ENCODE measurements at places on chromosomes 2 and 18.

DNA sequence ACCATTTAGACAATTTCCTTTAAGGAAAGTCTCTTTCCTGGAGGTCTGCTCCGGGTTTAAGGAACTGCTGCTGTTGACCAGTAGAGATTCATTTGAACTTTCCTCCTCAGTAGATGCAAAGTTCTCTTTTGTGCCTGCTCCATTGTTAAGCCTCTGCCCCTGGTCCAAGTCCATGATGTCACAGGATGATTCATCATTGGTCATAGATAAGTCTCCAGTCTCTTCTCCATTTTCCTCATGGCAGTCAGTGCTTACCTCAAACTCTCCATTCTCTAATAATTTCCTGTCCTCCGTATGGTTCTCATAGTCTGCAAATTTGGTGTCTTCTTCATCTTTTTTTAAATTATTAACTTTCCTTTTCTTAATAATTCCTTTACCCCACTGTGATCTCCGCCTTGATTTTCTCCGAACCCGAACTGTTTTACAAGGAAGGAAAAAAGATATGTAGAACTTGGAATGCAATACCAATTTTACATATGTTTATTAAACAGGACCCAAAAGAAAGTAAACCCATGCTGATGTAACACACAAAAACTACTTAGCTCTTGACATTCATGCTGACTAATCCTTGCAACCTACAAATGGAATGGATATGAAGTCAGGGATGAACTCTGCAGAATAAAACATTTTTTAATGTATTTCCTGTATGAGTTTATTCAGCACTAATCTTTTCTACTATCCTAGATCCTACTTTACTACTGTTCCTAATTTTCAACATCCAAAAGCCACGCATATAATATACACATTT is 169.1 kb downstream of the ATAD2B start:
- DNase-seq = no peak

GRCh38 chr18:75066936-75067335 is 142.0 kb downstream of the PTGR3 start:
- no peak for DNase-seq

- DNase-seq = no peak
Observed at GRCh38 chr2:108228537-108228936, 11.2 kb upstream of the SULT1C3 start.

DNA sequence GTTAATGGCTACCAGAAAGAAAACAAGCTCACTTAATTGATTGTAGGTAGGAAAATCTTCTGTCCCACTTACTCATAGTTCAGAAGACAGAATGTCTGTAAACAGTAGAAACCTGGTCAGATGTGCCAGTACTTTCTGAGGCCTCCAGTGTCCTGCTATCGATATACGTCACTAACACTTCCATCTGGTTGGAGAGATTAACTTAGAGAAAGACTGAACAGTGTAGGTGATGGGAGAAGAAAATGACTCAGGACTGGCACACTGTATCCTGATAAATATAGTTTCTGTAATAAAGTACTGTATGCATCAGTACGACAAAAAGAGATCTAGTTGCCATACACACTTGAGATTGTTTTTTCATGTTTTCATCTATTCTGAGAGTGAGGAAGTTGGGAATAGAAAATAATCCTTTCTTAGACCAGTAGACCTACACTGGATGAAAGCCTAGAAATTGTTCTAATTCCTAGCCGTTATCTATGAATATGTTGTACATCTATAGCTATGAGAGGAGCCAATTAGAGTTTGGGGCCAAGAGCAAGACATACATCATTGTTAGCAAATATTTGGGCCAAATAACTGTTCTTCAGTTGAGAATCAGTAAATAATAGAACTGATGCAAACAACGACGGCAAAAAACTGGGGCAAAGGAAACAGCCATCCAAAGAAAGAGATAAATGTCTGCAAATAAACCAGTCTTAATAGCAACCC is 105.9 kb downstream of the NAT8 start:
- no peak for DNase-seq

- no peak for DNase-seq
Observed at GRCh38 chr18:11864471-11864870, 13.3 kb downstream of the CHMP1B start.

GRCh38 chr2:134932864-134933526 is 14.4 kb downstream of the CCNT2 start:
- DNase-seq = no peak

DNA sequence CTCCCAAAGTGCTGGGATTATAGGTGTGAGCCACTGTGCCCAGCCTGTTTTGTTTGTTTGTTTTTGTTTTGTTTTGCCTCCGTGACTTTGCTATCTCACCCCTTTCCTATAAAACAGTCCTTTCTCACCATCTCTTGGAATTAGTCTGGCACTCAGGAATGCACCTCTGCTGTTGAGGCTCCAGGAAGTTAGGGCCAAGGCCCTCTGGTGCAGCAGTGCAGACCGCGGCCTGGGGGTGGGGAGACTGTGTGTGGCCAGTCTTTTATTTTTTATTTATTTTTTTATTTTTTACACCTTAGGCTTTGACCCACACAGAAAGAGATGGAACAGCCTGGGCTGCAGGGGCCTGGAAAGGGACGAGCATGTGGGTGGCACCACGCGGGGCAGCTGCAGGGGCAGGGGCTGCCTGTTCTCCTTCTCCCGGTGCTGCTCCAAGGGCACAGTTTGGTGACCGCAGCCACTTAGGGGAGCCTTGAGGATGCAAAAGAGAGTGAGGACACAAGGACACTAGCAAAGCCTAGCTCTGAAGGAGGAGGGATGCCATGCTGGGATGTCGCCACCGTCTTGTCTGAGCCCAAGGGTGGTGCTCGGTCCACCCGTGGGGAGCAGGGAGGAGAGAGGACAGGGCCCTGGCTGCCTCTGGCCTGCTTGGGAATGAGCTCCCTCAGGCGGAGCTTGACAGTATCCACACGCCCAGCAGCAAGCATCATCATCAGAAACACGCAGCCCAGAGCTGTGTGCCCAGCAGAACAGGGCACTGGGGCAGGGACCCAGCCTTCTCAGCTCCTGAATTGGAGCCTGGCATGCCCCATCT is 19.4 kb upstream of the ALPI start:
- no peak for DNase-seq

DNA sequence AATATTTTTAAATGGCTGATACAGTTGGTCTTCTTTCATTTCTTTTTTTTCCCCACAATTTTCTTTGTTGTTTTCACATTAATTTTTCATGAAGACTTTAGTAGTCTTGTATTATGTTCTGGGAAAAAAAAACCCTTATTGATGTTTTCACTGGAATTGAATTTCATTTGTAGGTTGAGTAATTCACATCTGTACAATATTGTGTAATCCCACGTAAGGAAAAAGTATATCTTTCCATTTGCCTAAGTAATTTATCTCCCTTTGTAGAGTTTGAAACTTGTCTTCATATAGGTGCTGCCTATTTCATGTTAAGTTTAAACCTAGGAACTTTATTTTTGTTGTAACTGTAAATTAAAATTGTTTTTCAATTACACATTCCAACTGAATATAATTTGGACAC is 2.0 kb downstream of the DNAJC27 start:
- DNase-seq = no peak

DNA sequence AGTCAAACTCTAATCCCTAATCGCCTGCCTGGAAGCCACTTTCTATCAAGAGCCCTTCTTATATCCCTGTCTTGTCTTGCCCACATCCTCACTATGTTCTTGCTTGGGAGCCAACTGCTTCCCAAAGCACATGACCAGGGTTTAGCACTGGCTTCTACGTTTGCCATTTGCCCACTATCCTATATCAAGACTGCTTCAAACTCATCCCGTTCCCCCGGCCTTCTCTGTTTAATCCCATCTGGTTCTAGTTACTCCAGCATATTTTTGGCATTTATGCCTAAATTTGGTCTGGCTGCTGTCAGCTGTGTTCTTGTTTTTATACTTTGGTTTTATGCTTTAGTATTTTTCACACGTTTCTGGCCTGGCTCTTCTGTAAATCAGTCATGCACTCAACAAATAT is 40.2 kb downstream of the POLR1A start:
- no peak for DNase-seq

DNA sequence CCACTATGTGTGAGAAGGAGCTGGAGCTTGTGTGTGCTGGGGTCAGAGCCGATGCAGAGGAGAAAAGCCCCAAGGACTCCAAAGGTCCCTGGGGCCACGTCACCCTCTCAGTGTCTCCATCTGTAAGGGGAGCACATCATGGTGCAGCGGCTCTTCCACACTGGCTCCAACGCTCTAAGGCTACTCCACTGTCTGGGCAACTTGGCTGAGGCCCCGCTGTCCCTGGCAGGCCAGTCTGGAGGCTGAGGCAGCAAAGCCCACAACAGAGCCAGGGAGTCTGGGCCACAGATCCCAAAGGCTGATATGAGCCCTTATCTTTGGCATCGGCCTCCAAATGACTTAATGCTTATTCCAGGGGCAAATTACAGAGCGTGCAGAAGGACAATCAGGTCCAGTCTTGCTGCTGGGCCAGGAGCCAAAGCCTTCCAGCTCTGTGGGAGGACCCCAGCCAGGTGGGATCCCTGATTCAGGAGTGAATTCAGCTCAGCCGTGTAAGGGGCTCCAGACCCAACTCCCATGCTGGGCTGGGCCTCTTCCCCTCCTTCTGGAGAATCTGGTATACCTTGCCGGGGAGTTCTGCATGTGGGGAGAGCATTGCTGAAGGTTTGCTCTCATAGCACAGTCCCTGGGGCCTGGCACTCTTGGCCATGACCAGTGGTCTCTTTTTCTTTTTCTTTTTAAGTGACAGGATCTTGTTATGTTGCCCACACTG is 1.8 kb upstream of the DUSP2 start:
- no peak for DNase-seq

GRCh38 chr2:30663321-30663720 is 143.9 kb downstream of the CAPN13 start:
- DNase-seq = no peak

All from stimulated activated CD8-positive, alpha-beta memory T cell treated with anti-CD3 and anti-CD28 coated beads, Interleukin-2, amount 100 ng/mL, for 48 hours (primary cell).